ENCODE measurements at places on chromosomes 1 and 21.

- no peak for DNase-seq
Observed at GRCh38 chr1:117127795-117128194, 6.2 kb upstream of the TRIM45 start.

- DNase-seq: no peak
Observed at GRCh38 chr1:56065729-56066128, 513.6 kb downstream of the PLPP3 start.

GRCh38 chr1:63592536-63593302 lies 492 bp upstream of the PGM1 start:
- no peak for DNase-seq

- no peak for DNase-seq
Observed at GRCh38 chr1:5404412-5405203, 587.6 kb downstream of the NPHP4 start.

GRCh38 chr1:62066713-62067112 lies 127.9 kb upstream of the L1TD1 start:
- DNase-seq: no peak

GRCh38 chr21:32516756-32517649 lies 68.3 kb downstream of the TCP10L start:
- DNase-seq: no peak

DNA sequence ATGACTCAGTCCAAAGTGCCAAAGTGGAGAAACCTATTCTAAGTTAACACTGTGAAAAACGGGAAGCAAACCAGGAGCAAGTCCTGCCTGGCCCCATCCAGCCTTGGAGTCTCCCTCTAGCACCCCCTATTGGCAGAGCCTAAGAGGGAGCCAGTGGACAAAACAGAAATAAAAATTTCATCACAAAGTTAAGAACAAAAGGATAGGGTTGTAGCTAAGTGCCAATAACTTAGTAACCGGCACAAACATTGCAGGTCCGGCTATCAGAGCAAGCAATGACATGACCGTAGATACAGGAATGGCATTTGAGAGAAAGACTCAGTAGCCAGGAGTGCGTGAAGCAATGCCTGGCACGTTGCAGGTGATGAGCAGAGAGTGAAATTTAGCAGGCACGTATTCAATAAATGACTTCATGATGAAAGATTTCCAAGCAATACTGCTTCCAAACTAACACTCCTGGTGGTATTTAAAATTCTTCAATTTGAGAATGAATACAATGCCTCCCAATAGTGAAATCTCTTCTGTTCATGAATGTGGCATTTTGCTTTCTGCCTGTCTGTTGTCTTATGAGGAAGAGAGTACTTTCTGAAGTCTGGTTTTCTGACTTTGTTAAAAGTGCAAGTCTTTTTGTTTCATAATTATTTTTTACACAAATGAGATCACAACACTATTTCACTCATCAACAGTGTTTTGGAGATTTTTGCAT lies 391.0 kb downstream of the OMA1 start:
- peak; percentile 21 for DNase-seq

GRCh38 chr1:89932598-89933364 lies 62.1 kb upstream of the ZNF326 start:
- DNase-seq: no peak

DNA sequence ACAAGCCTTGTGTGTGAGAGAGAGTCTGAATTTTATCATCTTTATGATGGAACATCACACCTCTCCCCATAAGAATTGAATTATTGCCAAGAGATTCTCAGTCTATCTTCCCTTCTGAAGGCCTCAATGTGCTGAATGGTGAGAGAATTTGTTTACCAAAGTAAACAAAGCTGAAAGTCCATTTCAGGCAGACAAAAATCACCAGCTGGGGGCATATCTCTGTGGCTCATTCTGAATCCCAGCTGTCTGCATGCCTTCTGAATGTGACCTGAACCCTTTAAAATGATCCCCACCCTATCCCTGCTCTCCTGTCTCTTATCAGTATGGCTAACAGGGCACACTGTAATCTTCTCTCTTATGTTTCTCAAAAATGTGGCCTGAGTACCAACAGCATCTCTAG lies 99.1 kb upstream of the CAMK1G start:
- DNase-seq: no peak

GRCh38 chr1:1758059-1758621 lies 20.1 kb downstream of the NADK start:
- DNase-seq: no peak

DNA sequence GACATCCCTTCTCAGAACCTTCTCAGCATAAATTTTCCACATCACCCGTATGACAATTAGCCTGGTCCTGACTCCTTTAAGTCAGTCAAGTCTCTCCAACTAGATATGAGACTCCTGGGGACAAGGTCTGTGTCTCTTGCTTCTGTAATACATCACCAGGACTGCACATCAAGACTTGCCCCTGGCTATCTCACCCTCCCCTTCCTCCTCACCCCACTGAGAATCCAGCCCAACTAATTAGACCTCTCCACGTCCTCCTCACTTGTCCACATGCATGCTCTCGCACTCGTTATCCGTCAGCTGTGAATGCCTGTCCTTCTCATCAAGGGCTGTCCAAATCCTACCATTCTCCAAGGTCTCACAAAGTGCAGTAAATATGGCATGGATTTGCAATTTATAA lies 542.8 kb downstream of the PTPRU start:
- DNase-seq: no peak

DNA sequence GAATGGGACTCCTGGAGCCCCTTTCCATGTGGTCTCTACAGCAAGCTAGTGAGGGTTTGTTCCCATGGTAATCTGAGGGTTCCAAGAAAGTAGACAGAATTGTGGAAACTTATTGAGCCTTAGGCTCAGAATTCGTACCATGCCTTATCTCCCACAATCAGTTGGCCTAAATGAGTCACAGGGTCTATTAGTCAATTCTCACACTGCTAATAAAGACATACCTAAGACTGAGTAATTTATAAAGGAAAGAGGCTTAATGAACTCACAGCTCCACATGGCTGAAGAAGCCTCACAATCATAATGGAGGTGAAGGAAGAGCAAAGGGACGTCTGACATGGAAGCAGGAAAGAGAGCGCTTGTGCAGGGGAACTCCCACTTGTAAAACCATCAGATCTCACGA lies 106.6 kb upstream of the CXADR start:
- DNase-seq: no peak

GRCh38 chr1:18931730-18932129 lies 24.7 kb downstream of the IFFO2 start:
- DNase-seq: no peak

DNA sequence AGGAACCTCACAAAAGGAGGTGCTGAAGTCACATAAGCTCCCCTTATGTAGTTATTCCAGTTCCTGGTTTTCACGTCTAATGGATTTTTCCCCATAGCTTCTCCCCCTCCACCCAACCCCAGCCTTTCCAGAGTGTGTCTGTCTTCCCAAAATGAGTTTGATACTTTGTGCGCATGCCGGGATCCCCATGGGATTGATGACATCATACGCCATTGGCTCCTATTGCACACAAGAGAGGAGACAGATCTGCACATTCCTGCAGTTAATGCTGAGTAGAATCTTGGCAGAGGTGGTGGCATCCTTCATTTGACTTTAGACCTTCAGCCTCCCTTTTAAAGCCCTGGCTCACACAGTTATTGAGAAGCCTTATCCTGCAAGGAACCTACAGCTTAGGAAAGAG lies 71.4 kb downstream of the DDR2 start:
- DNase-seq: no peak

DNA sequence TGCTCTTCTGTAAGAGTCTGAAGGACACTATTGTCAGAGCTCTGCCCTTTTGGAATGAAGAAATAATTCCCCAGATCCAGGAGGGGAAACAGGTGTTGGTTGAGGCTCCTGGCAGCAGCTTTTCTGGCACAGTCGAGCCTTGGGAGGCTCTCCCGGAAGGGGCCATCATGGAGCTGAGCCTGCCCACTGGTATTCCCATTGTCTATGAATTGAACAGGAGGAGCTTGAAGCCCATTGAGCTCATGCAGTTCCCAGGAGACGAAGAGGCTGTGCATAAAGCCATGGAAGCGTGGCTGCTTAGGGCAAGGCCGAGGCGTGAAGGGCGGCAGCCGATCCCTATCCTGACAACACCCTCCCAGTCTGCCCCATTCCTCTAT lies 26.6 kb downstream of the UBE4B start:
- DNase-seq: no peak

GRCh38 chr1:25033828-25034705 lies 104.0 kb upstream of the RUNX3 start:
- DNase-seq: no peak

- no peak for DNase-seq
Observed at GRCh38 chr1:18799454-18799853, 60.0 kb downstream of the TAS1R2 start.

GRCh38 chr1:226029568-226030225 lies 30.6 kb upstream of the SDE2 start:
- DNase-seq: no peak

GRCh38 chr1:169236880-169237279 lies 130.4 kb downstream of the ATP1B1 start:
- no peak for DNase-seq
